Myometrial cell (primary cell): ENCODE measurements at places on chromosomes 16 and 17. TPM values are rescaled to one million over a fixed set of nuclear protein-coding genes. Genes with fewer than 3 reads are reported as not detected.

The KRTAP9-2 gene
- not detected in 2 replicates for total RNA-seq

The P2RX5 gene
- total RNA-seq, result 7.8 and 11.7 TPM in 2 replicates

The HSF5 gene
- not detected in 2 replicates for total RNA-seq

The CD300E gene
- total RNA-seq, result not detected in 2 replicates

The DCAF7 gene
- total RNA-seq, result 28.3 and 34.4 TPM in 2 replicates
